Activated B cell treated with CpG ODN at 0.5 μM for 24 hours (primary cell): ENCODE measurements at places on chromosomes 6 and 20. TPM values are rescaled to one million over a fixed set of nuclear protein-coding genes. Genes with fewer than 3 reads are reported as not detected.

DNA sequence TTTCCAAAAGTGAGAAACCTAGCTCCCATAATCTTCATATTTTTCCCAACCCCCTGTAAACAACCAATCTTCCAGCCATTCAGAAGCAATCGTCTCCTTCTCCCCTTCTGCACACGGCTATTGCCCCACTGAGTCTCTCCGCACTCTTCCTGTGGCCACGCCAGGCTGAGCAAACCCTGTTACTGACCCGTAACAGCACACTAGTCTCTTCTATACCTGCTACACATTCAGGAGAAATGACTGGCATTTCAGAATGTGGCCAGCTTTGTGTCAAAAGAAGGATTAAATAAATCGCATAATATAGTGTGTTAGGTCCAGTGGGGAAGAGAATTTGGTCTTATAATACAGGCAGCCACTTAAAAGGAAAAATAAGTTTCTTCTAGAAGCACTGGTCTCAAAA, 41.4 kb downstream of the ECT2L start:
- DNase-seq, result no peak

- no peak for DNase-seq
Observed at GRCh38 chr6:29899281-29899680, 43.1 kb upstream of the HLA-A start.

- no peak for DNase-seq
Observed at GRCh38 chr20:25032478-25033264, 25.3 kb downstream of the ACSS1 start.

DNA sequence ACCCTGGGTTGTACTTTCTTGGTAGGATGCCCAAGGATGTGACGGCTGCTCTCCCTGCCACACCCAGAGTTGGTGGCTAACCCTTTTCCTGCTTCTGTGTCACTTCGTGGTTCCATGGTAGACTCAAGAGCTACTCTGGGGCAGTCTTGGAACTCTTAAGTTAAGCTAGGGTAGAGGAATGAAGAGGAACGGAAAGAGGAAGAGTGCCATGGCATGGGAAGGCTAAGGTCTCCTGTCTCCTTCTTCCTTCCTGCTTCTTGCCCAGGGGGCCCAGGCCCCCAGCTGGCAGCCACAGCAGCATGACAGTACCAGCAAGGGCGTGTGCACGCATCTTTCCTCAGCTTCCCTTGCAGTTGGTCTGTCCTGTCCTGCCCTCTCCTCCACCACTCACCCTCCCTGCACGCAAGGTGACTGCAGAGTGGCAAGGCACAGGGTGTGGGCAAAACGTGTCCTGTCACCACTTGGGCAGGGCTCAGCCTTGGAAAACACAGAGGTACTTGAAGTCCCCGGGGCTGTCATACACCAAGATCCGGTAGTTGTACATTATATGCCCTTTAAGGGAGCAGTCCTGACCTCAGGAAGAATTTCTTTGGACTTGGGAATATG, 39.8 kb upstream of the TGM3 start:
- DNase-seq, result no peak

Gene TUBB2B
- total RNA-seq, result not detected in 2 replicates

Gene PTK6
- total RNA-seq, result 0.49 and 0.69 TPM in 2 replicates

Gene PTCHD4
- not detected in 2 replicates for total RNA-seq

Gene MEP1A
- not detected in 2 replicates for total RNA-seq
